ENCODE measurements at places on chromosomes 4 and X.

GRCh38 chr4:101989551-101989950 lies 199.0 kb downstream of the BANK1 start:
- no peak for DNase-seq

DNA sequence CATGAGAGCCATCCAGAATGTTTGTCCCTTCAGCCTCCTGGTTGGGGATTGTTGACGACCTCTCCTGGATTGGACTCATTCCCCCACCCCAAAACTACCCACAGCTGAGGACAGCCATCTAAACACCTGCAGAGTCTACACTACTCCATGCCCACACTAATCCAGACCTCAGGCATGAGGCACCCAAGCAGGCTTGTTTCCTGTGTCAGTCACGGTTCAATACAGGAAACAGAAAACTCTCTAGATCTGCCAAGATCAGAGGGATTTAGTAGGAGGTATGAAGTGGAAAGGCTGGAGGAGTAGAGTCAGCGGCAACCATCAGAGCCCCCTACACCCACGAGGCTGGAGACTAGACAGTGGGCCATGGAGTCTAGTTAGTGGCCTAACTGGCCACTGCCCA lies 37.7 kb downstream of the HAND2 start:
- DNase-seq: no peak

DNA sequence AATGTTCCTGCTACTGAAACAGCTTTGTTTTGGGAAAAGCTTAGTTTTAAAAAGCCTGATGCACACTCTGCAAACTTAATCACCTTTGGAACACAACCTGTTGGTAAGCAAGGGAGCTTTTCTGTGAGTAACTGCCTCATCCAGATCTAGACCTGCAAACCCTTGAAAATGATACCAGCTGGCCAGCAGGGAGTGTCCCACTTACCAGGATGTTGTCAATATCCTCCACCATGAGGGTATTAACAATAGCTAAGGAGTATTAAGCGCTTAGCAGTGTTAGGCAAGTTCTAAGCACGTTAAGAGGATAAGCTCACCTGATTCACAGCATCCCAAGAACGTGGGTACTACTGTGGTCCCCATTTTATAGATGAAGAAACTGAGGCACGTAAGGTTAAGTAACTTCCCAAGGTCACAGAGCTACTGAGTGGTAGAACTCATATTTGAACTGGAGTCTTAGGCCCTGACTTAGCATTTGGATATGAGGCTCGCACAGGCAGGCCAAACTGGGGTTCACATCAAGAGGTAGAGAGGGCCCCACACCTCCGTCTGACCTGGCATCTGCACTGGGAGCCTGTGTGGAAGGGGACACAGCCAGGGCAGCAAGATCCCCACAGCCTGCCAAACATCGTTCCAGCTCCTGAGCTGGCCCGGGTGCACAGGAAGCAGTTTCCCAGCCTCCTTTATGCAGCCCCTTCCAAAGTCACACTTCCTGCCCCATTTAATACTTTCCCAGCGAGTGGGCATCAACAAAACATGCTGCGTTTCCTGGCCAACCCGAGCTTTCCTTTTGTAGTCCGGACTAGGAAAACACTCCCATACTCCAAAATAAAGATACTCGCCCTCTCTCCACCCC lies 32.7 kb downstream of the IRF2 start:
- no peak for DNase-seq

GRCh38 chrX:19563327-19563726 lies 48.0 kb upstream of the MAP3K15 start:
- no peak for DNase-seq

DNA sequence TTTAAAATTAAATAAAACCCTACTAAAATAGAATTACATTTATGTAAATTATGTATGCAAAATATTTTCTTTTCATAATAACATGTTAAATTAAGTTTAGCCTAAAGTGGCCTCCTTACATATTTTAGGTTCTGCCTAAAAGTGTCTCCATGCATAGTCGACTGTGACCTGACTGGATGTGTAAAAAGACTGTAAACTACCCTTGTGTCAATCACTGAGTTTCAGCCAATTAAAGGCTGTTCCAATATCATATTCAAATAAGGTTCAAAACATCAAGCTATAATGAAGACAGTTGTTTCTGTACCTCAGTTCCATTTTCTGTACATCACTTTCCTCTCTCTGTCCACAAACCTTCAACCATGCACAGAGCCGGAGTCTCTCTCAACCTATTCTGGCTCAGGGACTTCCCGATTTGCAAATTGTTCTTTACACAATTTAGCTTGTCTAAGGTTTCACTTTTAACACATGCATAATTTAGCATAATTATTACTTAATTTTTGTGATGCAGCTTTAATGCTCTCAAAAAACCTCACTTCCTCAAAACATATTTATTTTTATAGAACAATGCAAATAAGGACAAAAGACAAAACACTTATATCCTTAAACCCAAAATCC lies 60.1 kb downstream of the SH3RF1 start:
- DNase-seq: no peak

DNA sequence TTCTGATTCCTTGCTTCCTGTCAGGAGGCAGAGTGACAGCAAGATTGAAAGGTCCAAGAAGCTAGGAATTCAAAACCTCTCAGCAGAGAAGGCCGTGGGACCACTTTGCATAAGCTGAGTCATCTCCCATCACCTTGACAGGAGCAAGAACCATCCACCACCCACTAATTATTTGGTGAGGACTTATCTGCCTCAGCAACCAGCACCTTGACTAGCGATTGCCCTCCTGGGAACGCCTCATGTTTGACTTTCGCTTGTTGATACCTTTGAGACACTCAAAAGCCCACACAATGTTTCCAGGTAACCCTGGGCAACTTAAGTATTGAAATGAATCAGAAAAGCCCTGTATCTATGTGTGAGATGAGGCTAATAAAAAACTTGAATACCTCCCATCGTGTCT lies 233.5 kb upstream of the GYPA start:
- no peak for DNase-seq

DNA sequence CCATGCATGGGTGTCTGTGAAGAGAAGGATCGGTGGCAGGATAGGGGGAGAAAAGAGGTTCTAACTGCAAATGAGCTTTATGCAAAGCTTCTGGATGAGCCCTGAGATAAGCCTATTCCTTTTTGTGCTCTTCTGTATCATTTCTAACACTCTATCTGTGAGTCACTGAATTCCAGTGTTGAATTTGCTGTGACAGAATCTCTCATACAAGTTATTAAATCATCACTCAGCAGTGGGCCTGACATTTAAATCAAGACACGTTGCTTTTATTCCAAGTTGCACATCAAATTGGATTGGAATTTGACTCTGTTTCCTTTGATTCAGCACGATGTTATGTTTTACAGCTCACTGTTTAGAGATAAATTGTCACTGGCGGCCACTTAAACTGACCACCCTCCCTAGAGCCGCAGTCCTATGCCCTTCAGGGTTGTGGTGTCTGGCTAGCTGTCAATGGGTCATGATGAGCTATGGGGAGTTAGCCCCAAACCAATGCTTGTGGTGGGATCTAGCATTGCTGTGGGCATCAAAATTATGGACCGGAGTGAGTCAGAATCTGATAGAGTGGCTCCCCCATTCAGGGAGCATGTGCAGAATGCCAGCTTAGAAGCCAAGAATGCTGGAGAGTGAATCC lies 42.7 kb downstream of the LHFPL1 start:
- no peak for DNase-seq

DNA sequence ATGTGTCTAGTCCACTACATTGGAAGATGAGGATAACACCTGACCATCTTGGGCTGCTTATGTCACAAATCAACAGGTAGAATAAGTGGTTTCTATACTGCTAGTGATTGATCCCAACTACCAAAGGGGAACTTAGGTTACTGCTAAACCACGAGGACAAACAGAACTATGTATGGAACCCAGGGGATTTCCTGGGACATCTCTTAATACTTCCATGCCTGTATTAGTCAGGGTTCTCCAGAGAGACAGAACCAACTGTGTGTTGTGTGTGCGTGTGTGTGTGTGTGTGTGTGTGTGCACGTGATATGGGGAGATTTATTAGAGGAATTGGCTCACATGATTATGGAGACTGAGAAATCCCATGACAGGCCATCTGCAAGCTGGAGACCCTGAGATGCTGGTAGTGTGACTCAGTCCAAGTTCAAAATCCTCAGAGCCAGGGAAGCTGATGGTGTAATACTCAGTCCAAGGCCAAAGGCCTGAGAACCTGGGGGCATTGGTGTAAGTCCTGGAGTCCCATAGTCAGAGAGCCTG lies 16.2 kb upstream of the AFF1 start:
- no peak for DNase-seq

- DNase-seq: no peak
These were observed 42.8 kb downstream of the CUL4B start for GRCh38 chrX:120517936-120518335.

DNA sequence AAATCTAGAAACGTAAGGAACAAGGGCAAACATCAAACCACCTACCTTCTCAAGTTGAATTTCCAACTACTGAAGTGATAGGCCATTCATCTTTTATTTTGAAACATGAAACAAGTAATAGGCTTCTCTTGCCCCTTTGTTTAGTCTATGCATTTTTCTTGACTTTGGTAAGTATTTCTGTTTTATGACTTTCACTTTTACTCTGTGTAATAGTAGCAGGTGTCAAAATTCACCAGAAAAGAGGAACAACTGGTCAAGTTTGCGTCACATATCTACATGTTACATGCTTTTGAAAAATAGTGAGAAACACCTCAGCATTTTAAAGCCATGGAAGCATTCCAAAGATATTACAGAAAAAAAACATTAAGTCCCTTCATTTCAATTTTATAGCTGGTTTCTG lies 157.1 kb upstream of the FTHL17 start:
- DNase-seq: no peak

DNA sequence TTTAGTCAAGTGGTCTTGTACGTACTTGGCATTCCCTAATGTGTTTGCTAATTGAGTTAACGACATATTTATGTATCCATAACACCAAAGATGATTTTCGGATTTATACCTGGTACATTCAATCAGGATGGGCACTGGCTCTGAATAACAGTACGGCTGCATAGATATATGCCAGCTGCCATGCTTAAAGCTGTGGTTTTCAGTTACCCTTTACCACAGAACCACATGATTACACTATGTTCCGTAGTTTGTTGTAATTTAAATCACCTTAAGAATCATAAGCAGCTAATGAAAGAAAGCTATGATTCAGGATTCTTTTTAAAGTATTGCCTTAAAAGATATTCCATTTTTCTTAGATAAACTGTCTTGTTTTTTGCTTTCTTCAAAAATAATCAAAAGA lies 53.6 kb downstream of the FIP1L1 start:
- no peak for DNase-seq
